PC-3 (cell line): ENCODE measurements at places on chromosomes 4 and X. TPM values are rescaled to one million over a fixed set of nuclear protein-coding genes. Genes with fewer than 3 reads are reported as not detected.

DNA sequence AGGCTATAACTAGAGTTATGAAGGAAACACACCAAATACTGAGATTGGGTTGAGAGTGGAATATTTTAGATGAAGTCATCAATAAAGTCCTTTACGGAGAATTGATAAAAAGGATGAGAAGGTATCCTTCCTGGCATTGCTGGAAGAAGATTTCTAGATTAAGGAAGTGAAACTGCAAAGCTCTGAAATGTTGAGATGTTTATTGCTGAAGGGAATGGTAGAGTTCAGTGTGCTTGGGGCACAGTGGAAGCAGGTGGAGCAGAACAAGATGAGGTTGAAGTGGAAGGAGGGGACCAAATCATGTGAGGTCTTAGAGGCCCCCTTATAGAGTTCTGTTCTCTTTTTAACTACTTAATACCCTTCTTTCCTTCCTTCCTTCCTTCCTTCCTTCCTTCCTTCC, 848.5 kb downstream of the RAB28 start:
- no peaks in the 10 kb centered on the region for H3K27me3 ChIP-seq
- H3K27ac ChIP-seq = no peak overlapping the region
- no peaks in the 10 kb centered on the region for H3K36me3 ChIP-seq
- H3K4me1 ChIP-seq = no peaks in the 10 kb centered on the region
- H3K4me3 ChIP-seq = no peak overlapping the region

Gene ADH4
- total RNA-seq = not detected in 2 replicates

DNA sequence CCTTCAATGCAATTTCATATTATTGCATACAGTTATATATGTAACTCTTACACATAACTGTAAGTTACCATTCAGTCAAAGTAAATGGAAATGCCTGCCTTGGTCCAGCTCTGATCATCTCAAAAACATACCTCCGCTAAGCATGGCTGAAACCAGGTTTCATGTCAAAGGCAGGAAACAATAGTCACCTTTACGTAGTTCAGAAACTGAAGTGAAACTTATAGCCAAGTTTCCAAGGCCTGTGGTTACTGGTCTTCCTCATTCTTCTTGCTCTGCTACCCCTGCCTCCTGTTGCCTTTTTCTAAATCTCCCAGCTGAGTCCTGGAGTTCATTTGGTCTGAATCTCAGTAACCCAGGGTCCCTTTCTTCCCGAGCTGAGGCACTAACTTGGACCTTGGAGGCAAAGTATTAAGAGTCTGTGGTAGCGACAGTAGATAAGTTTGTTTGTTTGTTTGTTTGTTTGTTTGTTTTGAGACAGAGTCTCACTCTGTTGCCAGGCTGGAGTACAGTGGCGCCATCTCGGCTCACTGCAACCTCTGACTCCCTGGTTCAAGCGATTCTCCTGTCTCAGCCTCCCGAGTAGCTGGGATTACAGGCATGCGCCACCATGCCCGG, 30.8 kb downstream of the DAPP1 start:
- no peaks in the 10 kb centered on the region for H3K36me3 ChIP-seq
- H3K4me3 ChIP-seq = no peak overlapping the region
- H3K27ac ChIP-seq = no peak overlapping the region
- H3K27me3 ChIP-seq = no peaks in the 10 kb centered on the region

Gene NIPAL1
- total RNA-seq = 5.9 and 7.3 TPM in 2 replicates

GRCh38 chrX:1860936-1861594, 246.2 kb downstream of the ASMT start:
- no peak for DNase-seq
- H3K4me3 ChIP-seq = no peak overlapping the region
- H3K4me1 ChIP-seq = no peaks in the 10 kb centered on the region
- no peak overlapping the region for H3K27ac ChIP-seq

DNA sequence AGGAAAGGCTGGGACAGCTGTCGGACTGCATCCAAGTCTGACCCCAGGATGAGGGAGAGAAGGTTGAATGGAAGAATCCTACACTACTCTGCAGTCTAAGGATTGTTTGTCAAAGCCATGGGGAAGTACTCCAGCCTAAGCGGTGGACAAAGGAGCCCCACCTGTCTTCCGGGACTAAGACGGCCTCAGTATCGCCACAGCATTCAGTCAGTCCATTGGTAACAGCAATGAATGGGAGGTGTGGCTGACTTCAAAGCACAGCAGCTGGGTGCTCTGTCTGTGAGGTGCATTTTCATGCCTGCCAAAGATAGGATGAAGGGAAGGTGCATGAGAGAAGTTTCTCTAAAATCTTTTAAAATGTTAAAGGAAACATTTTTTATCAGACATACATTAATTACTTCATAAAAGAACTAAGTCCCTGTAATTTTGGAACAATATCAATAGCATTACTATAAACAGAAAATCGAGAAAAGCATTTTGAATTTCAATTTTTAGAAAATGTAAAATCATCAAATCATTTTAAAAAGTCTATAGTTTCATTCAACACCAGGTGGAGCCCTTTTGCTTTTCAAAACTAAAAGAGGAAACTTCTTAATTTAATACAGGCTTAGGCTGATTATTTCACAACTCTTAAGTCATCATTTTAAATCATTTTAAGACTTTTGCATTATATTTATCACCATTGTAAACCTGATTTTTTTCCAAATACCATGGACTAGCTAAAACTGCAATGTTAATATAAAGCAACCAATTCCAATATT, 27.6 kb upstream of the INTU start:
- H3K4me1 ChIP-seq = no peaks in the 10 kb centered on the region
- H3K27ac ChIP-seq = no peak overlapping the region
- no peaks in the 10 kb centered on the region for H3K36me3 ChIP-seq
- H3K4me3 ChIP-seq = no peak overlapping the region
- DNase-seq = peak; percentile 51
- no peaks in the 10 kb centered on the region for H3K27me3 ChIP-seq

Gene GPR50
- not detected in 2 replicates for total RNA-seq

DNA sequence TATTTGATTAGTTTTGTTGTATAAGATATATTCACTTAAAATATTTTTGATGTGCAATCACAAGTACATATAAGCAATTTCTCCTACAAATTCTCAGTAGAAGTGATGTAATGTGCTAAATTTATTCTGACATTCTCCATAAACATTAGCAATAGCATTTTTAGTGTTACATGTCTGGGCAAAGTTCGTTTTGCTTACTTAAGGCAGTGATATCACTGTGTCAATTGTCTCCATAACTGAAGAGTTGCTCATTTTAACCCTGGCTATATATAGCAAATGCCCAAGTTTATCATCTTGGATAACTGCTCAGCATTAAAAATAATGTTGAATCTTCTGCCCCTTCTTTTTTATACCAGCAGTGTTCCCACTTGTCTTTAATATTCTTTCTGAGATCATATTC, 340.0 kb upstream of the NDST4 start:
- DNase-seq = no peak
- H3K4me1 ChIP-seq = no peaks in the 10 kb centered on the region
- no peak overlapping the region for H3K27ac ChIP-seq
- H3K27me3 ChIP-seq = no peaks in the 10 kb centered on the region
- no peak overlapping the region for H3K4me3 ChIP-seq

Gene SPANXN4
- total RNA-seq = not detected in 2 replicates

DNA sequence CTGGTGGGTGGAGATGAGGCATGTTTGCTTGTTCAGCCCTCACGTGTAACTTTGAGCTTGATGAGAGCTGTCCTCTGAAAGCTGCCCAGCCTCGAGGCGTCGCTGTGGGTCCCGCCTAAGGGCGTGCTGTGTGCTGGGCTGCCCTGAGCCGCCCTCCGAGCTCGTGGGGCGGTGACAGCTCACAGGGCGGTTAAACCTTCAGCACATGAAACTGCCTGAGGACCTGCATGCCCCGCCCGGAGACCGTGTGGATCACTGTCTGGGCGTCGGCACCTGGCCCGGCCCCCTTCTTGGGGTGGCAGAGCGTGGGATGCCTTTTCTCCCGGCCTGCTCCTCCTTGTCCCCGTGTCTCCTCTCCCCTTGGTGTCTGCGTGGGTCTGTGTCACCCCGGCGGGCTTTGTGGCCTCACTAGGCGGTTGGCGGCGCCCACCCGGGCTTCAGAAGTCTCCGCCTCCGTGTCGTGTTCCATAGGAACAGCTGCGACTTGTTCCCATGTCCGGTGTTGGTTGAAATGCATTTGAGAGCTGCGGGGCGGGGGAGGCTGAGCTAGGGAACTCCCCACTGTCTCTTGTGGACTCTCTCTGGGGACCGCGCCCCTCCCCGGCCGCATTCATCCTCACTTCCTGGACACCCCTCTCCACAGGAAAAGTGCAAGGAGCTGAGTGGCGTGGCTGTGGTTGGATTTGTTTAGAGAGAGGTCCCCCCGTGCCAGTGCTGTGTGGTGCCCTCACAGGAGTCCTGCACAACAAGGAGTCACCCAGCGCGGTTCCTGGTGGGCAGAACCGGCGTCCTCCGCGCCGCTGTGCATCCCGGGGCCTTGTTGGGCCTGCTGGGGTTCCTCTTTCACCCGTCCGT, 6.8 kb downstream of the AKAP17A start:
- no peak for DNase-seq
- no peaks in the 10 kb centered on the region for H3K27me3 ChIP-seq
- no peaks in the 10 kb centered on the region for H3K4me1 ChIP-seq
- H3K27ac ChIP-seq = no peak overlapping the region

Gene ZBTB49
- 1.1 and 3.2 TPM in 2 replicates for total RNA-seq

Gene CCDC110
- total RNA-seq = 0.62 TPM in 1 of 2 replicates, not detected in the other

GRCh38 chrX:48470833-48471118, 716 bp upstream of the SLC38A5 start:
- peaks cover 11% of the 10 kb centered on the region for H3K4me1 ChIP-seq
- no peak overlapping the region for H3K4me3 ChIP-seq
- H3K36me3 ChIP-seq = no peaks in the 10 kb centered on the region
- no peak for DNase-seq
- no peaks in the 10 kb centered on the region for H3K27me3 ChIP-seq
- no peak overlapping the region for H3K27ac ChIP-seq

GRCh38 chrX:103201041-103201440, 13.9 kb upstream of the BEX4 start:
- no peak overlapping the region for H3K4me3 ChIP-seq
- no peak overlapping the region for H3K27ac ChIP-seq
- DNase-seq = no peak
- no peaks in the 10 kb centered on the region for H3K36me3 ChIP-seq

Gene FLNA
- total RNA-seq = 2,058 and 3,170 TPM in 2 replicates
